ENCODE measurements at places on chromosomes 1 and 21.

DNA sequence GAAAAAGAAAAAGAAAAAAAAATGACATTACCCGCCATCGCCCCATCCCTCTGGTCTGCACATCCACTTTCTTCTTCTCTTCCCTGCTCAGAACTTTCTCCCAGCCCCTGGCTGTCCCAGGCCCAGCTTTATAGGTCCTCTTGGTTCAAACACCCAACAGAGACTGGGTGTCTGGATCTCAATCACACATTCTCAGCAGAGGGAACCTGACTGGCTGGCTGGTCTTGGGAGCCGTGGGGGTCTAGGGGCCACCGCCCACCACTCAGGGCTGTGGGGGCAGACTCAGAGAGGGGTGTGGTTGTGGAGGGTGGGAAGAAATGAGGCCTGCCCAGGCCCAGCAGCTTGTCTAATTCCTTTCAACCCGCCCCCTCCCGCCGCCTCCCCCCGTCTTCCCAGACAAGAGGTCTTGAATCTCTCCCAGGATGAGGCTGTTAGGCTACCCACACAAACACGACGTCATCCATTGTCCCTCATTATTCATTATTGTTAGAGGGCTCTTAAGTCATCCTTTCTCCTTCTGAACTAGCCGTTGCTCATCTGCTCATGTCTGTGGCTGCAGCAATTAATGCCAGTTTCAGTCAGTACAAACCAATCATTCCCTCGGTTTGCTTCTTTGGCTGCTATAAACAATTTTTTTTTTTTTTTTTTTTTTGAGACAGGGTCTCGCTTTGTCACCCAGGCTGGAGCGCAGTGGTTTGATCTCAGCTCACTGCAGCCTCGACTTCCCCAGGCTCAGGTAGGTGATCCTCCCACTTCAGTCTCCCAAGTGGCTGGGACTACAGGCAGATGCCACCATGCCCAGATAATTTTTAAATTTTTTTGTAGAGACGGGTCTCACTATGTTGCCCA is 40.6 kb upstream of the CLIC4 start:
- no peak for DNase-seq

- DNase-seq: peak; percentile 70
These were observed 51.7 kb downstream of the SH3GLB1 start for GRCh38 chr1:86756062-86756406.

- DNase-seq: no peak
These were observed 90.5 kb downstream of the VWA5B1 start for GRCh38 chr1:20381045-20381641.

DNA sequence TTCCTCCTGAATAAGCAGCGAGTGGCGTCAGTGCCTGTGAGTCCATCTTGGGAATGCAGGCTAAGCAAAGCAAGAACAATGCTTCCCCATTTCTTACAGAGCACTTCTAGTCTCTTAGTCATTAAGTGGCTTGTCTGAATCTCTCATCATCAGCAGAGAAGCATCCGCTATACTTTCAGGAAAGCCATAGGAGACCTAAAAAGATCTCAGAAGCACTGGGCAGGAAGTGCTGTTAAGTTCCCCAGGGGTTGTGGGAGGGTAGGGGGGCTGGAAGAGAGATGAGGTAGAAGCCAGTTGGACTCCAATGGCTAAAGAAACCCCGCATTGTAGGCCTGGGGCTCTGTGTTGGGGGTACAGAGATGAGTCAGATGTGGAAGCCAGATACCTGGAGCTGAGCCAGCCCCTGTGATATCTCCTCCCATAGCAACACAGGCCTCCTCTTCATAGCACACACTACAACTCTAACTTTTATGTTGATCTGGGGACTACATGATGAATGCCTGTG is 44.9 kb downstream of the SYT6 start:
- no peak for DNase-seq

DNA sequence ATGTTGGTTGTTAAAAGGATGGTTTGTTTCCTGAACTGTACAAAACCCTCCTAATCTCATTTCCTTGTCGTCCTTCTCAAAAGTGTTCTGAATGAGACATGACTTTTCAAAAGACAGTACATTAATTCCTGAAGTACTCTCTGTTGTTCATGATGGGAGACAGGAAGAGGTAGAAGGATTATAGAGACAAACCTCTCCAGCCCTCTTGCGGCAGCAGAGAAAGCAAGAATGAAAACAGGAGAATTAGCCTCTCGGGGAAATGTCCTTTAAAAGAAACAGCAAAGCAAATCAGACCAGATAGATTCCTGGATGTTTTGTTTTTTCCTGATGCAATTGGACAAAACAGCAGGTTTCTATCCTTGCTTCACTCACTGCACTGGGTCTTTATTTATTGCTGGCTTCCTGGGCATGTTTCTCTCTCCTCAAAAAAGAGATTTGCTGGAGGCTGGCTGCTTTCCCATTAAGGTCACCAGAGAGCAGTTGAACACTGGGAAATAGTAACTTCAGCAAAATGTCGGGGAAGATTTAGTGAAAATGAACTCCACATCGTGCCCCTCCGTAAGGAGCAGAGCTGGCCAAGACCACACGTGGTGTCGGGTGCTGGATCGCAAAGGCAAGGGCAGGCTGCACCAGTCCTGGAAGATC is 145.8 kb upstream of the SYT6 start:
- no peak for DNase-seq

GRCh38 chr1:107152395-107152794 is 11.6 kb downstream of the NTNG1 start:
- no peak for DNase-seq

GRCh38 chr1:228144993-228145343 is 4.8 kb upstream of the GJC2 start:
- no peak for DNase-seq

DNA sequence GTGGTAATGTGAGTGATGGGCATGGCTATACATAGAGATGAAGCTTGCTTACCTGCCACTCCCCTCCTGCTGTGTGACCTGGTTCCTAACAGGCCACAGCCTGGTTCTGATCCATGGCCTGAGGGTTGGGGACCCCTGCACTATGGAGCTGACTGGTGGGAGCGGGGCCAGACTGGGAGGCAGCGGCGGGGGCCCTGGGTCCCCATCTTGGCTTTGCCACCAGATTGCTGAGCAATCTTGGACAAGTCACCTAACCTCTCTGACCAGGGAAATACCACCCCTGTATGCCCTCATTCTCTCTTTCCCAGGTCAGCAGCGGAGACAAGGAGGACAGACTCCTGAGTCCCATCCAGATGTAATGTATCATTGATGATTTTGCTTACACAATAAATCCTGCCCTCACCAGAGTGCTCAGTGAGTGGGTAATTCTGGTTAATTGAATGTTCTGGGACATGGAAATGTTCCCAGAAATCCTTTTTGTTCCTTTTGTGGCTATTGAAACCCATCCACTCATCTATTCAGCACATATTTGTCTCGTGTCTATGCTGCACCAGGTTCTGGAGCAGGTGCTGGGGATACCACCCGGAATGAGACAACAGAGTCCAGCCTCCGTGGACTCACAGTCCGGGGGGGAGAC is 4.1 kb upstream of the ARHGEF10L start:
- DNase-seq: no peak

- DNase-seq: no peak
These were observed 228.4 kb downstream of the SEC16B start for GRCh38 chr1:177741476-177741875.

GRCh38 chr21:42309753-42310213 is 5.4 kb downstream of the TFF3 start:
- DNase-seq: no peak

GRCh38 chr1:192475970-192476369 is 99.6 kb upstream of the RGS1 start:
- DNase-seq: no peak

- DNase-seq: no peak
These were observed 60.5 kb downstream of the NUP210L start for GRCh38 chr1:154094411-154094810.

- DNase-seq: no peak
These were observed 17.3 kb downstream of the TLR5 start for GRCh38 chr1:223125766-223126165.

DNA sequence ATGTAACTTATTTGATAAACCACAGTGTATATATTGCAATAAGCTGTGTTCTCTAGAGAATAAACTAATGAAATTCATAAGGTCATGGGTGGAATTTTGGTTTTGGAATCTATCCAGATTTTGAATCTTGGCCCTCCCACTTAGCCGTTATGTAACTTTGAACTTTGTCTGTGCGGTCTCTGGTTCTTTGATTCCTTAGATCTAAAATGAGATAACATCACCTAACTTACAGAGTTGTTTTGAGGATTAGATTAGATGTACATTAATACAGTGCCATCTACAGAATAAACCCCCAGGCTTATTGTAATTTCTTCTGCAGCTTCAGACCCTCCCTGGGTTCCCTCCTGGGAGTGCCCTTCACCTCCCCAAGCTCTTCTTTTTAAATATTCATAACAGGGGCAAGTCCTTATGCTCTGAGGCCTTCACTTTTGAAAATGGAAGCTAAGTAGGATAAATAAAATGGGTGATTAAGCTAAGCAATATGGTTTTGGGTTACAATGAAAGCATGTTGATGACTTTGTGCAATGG is 124.3 kb downstream of the ATG4C start:
- no peak for DNase-seq

- DNase-seq: no peak
These were observed 38.6 kb upstream of the COX20 start for GRCh38 chr1:244796719-244797406.

DNA sequence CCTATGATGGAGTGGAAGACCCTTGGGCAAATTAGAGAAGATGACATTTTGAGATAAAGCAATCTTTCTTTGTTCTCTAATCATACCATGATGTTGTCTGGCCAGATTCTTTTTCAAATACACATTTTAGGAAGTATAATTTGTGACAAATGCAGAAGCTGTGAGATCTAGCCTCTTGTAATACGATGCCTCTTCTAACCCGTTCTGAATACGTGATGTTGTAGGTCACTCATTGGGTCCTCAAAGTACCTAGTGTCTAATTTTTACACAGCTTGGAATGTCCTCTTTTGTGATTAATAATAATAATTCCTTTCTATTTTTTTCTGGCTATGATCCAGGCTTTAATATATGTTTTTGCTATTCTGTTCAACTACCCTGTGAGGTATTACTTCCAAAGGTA is 502.7 kb downstream of the NUF2 start:
- no peak for DNase-seq

DNA sequence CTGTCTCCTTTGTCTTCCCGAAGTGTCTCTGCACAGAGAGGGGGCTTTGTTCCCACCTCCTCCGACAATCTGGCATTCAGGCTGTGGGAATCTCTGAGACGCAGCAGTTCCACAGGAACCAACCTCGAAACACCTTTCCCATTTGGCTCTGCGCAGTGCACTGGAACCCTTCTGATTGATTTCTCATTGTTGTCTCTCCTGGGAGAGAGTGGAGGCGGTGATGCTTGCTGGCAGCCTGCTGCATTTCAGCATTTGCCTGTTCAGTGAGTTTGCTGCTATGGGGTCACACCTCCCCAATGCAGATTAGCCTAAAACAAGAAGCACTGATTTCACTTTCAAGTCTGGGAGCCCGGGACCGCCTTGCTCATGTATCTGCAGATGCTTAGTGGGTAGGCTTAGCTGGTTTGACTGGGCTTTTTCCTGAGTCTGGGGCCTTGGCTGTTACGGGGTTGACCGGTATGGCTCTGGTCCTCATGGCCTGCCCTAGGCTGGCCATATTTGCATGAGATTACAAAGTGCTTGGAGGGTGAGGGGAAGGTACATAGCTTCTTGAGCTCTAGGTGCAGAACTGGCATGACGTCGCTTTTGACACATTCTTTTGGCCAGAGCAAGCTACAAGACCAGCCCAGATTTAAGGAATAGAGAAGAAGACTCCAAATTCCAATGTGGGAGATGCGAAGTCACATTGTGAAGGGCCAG is 695.3 kb downstream of the PTPRU start:
- DNase-seq: no peak

DNA sequence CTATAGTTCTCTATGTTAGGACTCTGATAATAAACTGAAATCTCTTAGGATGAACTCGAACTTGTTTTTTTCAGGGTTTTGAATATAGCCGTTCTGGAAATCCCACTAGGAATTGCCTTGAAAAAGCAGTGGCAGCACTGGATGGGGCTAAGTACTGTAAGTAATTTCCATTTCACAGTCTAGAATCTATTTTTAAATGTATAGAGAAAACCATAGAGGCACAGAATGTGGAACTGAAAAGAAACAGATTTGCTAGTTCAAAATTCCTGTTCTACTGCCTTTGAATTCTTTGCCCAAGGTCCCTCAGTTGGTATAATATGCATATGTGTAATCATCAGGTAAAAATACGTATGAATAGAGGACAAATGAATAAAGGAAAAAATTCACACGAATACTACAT is 4.8 kb downstream of the CTH start:
- DNase-seq: no peak

DNA sequence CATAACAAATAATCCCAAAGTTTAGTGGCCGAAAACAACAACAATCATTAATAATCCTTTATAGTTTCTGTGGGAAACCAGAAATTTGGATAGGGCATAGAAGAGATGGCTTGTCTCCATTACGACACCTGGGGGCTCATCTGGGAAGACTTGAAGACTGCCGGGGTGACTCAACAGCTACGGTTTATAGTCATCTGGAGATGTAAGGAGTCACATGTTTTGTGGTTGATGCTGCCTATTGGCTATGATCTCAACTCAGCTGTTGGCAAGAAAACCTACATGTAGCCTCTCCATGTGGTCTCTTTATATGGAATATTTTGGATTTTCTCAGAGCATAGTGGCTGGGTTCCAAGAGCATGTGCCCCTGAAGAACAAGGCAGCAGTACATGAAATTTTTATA is 29.3 kb upstream of the TSPAN2 start:
- DNase-seq: no peak

DNA sequence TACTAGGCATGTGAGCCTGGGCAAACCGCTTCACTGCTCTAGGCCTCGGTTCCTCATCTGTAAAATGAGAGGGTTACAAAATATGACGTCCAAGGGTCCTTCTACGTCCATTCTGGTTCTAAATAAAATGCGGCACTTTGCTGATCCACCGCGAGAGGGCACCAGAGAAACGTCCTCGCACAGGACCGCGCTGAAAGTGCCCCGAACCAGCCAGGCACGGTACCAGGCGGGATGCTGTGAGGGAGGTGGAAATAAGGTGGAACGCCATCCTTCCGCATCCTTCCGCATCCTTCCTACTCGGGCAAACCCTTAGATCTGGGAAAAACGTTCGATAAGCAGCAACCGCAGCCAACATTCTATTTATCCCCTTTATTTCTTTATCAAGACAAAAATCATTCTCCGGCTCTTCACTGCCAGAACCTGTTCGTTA is 60.3 kb upstream of the KRTAP19-8 start:
- peak; percentile 5 for DNase-seq

- DNase-seq: no peak
These were observed 4.8 kb downstream of the S1PR1 start for GRCh38 chr1:101241485-101242225.

GRCh38 chr1:61992257-61992656 is 202.4 kb upstream of the L1TD1 start:
- DNase-seq: no peak

DNA sequence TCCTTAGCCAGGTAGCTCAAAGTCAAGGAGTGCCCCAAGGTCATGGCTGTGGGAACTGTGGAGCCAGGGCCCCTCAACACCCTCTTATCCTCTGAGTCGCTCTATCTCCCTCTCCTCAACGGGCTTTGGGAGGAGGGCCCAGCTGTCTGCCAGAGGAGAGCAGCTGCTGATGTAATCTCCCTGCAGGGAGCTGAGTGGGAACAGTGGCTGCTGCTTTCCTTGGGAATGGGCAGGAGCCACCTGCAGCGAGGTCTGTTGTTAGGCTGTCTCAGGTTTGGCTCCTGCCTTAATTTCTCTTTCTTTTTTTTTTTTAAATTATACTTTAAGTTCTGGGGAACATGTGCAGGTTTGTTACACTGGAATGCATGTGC is 58.8 kb upstream of the MAP1LC3C start:
- no peak for DNase-seq

- no peak for DNase-seq
These were observed 8.5 kb upstream of the TXLNA start for GRCh38 chr1:32170991-32171390.

All from NCI-H2081 treated with DMSO at 0.1 percent for 48 hours (cell line).